Activated T-cell treated with anti-CD3 and anti-CD28 coated beads, Interleukin-2, amount 50 U/mL, for 72 hours (primary cell): ENCODE measurements at places on chromosomes 2 and 18.

DNA sequence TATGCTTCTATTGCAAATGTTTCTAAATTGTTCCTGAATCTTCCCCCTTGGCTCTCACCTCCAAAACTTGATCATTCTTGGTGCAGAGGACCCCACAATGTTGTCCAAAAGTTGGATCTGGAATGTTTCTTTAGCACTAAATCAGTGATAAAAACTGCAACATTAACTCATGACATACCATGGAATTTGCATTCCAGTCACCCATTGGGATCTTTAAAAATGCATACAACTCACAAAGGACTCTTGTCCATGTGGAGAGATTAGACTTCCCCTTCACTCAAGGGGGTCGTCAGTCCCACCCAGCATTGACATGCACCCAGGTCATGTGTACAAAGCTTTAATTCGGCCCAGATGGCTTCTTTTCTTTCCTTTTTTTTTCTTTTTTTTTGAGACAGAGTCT, 169.3 kb downstream of the SETBP1 start:
- H3K4me1 ChIP-seq = no peaks in the 10 kb centered on the region
- no peak for DNase-seq
- H3K36me3 ChIP-seq = no peaks in the 10 kb centered on the region

GRCh38 chr2:61185231-61185728, 23.3 kb downstream of the C2orf74 start:
- peak overlapping the region; percentile 16 for H3K27ac ChIP-seq
- peaks cover 21% of the 10 kb centered on the region for H3K36me3 ChIP-seq
- no peak for DNase-seq
- no peak overlapping the region for H3K4me3 ChIP-seq
- H3K27me3 ChIP-seq = no peaks in the 10 kb centered on the region
- H3K4me1 ChIP-seq = peaks cover 41% of the 10 kb centered on the region

GRCh38 chr2:233085037-233085838, 25.1 kb downstream of the INPP5D start:
- H3K27ac ChIP-seq = peak overlapping the region; percentile 71
- no peaks in the 10 kb centered on the region for H3K27me3 ChIP-seq
- peaks cover 33% of the 10 kb centered on the region for H3K36me3 ChIP-seq

- H3K27ac ChIP-seq = no peak overlapping the region
- H3K4me1 ChIP-seq = no peaks in the 10 kb centered on the region
- no peak overlapping the region for H3K4me3 ChIP-seq
- no peak for DNase-seq
Observed at GRCh38 chr2:236679884-236680860, 110.5 kb downstream of the ACKR3 start.

DNA sequence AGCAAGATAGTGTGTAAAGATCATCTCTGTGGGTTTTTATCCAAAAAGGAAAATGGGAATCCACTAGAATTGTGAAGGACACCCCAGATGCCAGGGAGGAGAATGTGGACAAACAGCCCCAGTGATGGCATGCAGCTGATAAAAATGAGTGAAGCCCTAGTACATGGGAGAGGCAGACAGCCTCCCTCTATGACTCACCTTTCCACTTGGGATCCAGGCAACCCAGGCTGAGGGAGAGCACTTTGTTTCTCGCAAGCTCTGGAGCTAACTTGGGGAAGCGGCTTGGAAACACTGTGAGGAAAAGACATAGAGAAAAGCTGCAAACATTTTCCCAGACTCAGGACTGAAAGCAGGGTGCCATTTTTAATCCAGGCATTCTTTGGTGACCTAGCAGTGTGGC, 5.3 kb upstream of the FLACC1 start:
- peaks cover 34% of the 10 kb centered on the region for H3K4me1 ChIP-seq
- no peaks in the 10 kb centered on the region for H3K27me3 ChIP-seq
- no peak for DNase-seq
- H3K36me3 ChIP-seq = peaks cover 9% of the 10 kb centered on the region
- no peak overlapping the region for H3K4me3 ChIP-seq

- DNase-seq = no peak
- H3K27me3 ChIP-seq = no peaks in the 10 kb centered on the region
- H3K4me1 ChIP-seq = peaks cover 13% of the 10 kb centered on the region
Observed at GRCh38 chr2:135094508-135094907, 42.4 kb downstream of the RAB3GAP1 start.

- peak overlapping the region; percentile 91 for H3K27ac ChIP-seq
- peak; percentile 75 for DNase-seq
- no peaks in the 10 kb centered on the region for H3K27me3 ChIP-seq
- peaks cover 39% of the 10 kb centered on the region for H3K4me1 ChIP-seq
Observed at GRCh38 chr2:200455958-200456421, 53.9 kb downstream of the KCTD18 start.

GRCh38 chr2:134104754-134105153, 149.1 kb upstream of the MGAT5 start:
- no peak overlapping the region for H3K4me3 ChIP-seq
- no peaks in the 10 kb centered on the region for H3K36me3 ChIP-seq

DNA sequence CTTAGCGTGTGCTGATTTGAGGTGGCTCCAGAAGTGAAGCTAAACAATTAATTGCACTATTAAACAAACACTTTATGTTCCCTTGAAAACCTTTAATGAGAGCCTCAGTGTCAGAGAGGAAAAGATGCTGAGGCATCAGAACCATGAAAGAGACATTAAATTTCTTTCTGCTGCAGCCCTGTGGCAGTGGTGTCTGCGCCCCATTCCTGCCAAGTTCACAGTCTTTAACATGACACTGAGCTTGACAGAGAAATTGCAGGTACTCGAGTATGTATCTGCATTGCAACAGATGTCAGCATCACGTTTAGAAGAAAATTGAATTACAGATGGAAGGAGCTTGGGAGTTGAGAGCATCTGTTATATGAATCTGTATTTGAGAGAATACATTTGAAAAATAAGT, 111.3 kb upstream of the CREB1 start:
- H3K27me3 ChIP-seq = no peaks in the 10 kb centered on the region
- H3K4me3 ChIP-seq = no peak overlapping the region
- DNase-seq = no peak
- peaks cover 3% of the 10 kb centered on the region for H3K36me3 ChIP-seq
- H3K4me1 ChIP-seq = peaks cover 3% of the 10 kb centered on the region

DNA sequence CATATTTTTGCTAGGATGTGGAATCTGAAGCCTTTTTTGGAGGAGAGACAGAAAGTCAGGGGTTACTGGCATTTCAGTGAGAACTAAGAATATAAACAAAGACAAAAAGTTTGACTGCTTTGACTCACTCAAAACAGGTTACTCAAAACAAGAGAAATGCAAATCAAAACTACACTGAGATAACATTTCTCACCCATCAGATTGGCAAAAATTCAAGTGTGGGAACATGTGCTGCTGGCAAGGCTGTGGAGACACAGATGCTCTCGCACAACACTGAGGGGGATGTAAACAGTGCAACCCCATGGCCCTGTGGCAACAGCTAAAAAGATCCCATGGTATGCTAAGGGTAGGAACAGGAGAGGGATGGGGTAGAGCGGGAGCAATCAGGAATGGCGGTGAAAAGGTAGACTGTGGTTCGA, 86.6 kb downstream of the DTNB start:
- no peaks in the 10 kb centered on the region for H3K27me3 ChIP-seq
- peak overlapping the region; percentile 43 for H3K27ac ChIP-seq
- no peaks in the 10 kb centered on the region for H3K36me3 ChIP-seq
- peak; percentile 61 for DNase-seq
- H3K4me1 ChIP-seq = peaks cover 47% of the 10 kb centered on the region
- peak overlapping the region; percentile 87 for H3K4me3 ChIP-seq

GRCh38 chr2:24315669-24316068, 44.7 kb downstream of the ITSN2 start:
- H3K36me3 ChIP-seq = no peaks in the 10 kb centered on the region
- DNase-seq = peak; percentile 19
- H3K4me1 ChIP-seq = peaks cover 35% of the 10 kb centered on the region
- H3K27ac ChIP-seq = peak overlapping the region; percentile 21
- peak overlapping the region; percentile 46 for H3K4me3 ChIP-seq

DNA sequence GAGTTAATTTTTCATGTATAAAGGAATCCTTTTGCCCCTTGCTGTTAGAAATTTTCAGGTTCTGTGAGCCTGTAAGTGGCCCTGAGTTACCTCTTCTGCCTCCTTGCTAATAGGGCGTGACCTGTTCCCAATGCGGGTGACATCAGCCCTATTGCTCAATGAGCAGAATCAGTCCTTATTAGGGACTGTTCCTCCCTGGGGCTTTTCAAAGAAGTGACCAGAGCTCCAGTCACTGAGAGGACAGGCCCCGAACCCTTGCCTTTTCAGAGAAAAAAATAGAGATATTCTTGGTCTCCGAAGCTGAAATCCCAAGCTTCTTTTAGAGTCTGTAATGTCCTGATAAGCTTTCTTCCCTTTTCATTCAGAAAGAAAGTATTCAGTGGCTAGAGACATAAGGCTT, 8.2 kb upstream of the APOB start:
- H3K4me3 ChIP-seq = no peak overlapping the region
- no peaks in the 10 kb centered on the region for H3K4me1 ChIP-seq
- H3K27me3 ChIP-seq = peaks cover 7% of the 10 kb centered on the region
- no peak overlapping the region for H3K27ac ChIP-seq

DNA sequence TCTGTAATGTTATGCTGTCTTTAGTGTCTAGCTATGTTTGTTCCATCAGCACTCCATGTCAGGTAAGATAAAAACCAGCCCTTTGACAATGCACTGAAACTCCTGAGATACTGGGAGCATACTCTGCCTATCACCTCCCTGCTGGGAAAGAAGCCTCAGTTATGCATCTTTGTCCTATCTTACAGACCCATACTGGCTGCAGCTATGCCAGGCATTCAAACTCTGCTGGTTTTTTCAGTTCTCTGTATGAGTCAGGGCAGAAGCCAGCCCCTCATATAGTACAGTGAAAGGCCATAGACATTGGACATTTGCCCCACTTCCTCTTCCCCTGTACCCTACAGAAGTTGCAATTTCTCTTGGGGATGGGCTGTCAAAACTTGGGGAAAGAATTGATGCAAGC, 181.1 kb upstream of the RGPD4 start:
- H3K4me3 ChIP-seq = no peak overlapping the region
- H3K4me1 ChIP-seq = no peaks in the 10 kb centered on the region
- DNase-seq = no peak
- H3K27me3 ChIP-seq = no peaks in the 10 kb centered on the region

DNA sequence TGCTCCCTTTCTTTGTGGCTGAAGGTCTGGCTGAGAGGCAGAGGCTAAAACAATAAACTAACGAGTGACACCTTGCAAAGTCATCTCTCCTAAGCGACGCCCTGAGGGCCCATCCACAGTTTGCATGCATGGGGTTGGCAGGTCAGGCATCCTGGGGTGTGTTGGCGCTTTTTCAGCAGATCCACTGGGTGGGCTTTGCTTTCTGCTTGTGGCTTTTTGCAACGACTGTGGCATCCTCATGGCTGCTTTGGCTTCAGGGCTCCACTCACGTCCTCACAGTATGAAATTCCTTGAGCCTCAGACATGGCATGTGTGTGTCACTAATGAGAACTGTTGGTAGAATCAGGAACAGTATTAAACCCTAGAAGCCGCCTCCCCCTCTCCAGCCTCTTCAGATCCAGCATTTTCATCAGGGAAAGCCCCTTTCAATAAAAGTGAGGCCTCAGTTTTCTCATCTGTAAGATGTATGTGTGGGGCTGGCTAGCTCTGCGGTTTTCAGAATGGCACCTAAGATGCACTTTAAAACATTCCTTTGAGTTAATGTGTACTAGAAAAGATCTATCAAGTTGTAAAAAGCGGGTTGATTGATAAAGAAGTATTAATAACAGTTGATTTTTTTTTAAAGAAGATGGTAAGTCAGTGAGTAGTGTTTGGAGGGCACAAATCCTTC, 72.5 kb downstream of the SH3BP4 start:
- no peaks in the 10 kb centered on the region for H3K27me3 ChIP-seq
- H3K4me3 ChIP-seq = no peak overlapping the region
- DNase-seq = no peak
- no peaks in the 10 kb centered on the region for H3K4me1 ChIP-seq

GRCh38 chr2:185793532-185794345, 55.1 kb downstream of the FSIP2 start:
- H3K4me3 ChIP-seq = no peak overlapping the region
- H3K36me3 ChIP-seq = no peaks in the 10 kb centered on the region
- no peak for DNase-seq
- peaks cover 5% of the 10 kb centered on the region for H3K4me1 ChIP-seq
- H3K27me3 ChIP-seq = no peaks in the 10 kb centered on the region
- H3K27ac ChIP-seq = no peak overlapping the region

GRCh38 chr2:227655454-227655853, 11.2 kb upstream of the SCYGR5 start:
- H3K4me3 ChIP-seq = no peak overlapping the region
- no peak for DNase-seq
- H3K27ac ChIP-seq = no peak overlapping the region
- no peaks in the 10 kb centered on the region for H3K36me3 ChIP-seq

GRCh38 chr2:170307555-170308351, 129.8 kb downstream of the MYO3B start:
- peaks cover 13% of the 10 kb centered on the region for H3K4me1 ChIP-seq
- H3K27me3 ChIP-seq = peaks cover 20% of the 10 kb centered on the region
- no peak for DNase-seq
- no peaks in the 10 kb centered on the region for H3K36me3 ChIP-seq

GRCh38 chr2:203756161-203756560, 49.7 kb downstream of the CD28 start:
- no peaks in the 10 kb centered on the region for H3K27me3 ChIP-seq
- no peak for DNase-seq
- no peak overlapping the region for H3K27ac ChIP-seq
- H3K4me1 ChIP-seq = peaks cover 40% of the 10 kb centered on the region
- H3K36me3 ChIP-seq = peaks cover 62% of the 10 kb centered on the region

GRCh38 chr18:24227977-24228666, 89.3 kb downstream of the CABYR start:
- H3K27ac ChIP-seq = no peak overlapping the region
- H3K4me3 ChIP-seq = no peak overlapping the region
- H3K36me3 ChIP-seq = no peaks in the 10 kb centered on the region
- H3K27me3 ChIP-seq = peaks cover 6% of the 10 kb centered on the region
- DNase-seq = no peak

- no peaks in the 10 kb centered on the region for H3K27me3 ChIP-seq
- DNase-seq = no peak
- H3K36me3 ChIP-seq = no peaks in the 10 kb centered on the region
- H3K4me1 ChIP-seq = no peaks in the 10 kb centered on the region
- H3K4me3 ChIP-seq = no peak overlapping the region
- no peak overlapping the region for H3K27ac ChIP-seq
Observed at GRCh38 chr2:56113382-56113975, 70.3 kb upstream of the CCDC85A start.

DNA sequence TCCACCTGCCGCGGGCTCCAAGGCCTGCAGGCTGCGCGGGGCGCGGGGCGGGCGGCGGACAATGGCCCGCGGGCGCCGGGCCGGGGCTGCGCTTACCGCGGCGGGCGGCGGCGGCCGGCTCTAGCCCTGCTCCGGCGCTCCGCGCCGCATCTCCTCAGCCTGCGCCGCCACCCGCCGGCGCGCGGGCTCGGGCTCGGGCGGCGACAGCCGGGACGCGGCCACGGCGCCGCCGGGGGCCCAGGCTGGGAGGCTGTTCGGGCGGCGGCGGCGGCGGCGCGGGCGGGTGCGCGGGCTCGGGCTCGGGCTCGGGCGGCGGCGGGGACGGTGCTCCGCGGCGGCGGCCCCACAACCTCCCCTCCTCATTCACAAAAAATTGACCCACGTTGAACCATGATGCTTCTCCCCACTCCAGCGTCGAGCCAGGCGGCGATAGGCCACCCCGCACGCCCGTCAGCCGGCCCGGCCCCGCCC, at the start of gene HDAC4:
HDAC4 (minus strand) TSS at position 425 of the 471 bp plus-strand sequence. CDS start 48,321 bp downstream, outside the sequence.
- H3K27me3 ChIP-seq = peaks cover 3% of the 10 kb centered on the region
- peaks cover 50% of the 10 kb centered on the region for H3K4me1 ChIP-seq
- H3K4me3 ChIP-seq = peak within 1 kb of the TSS; percentile 92
- H3K27ac ChIP-seq = peak within 1 kb of the TSS; percentile 99

- peak overlapping the region; percentile 82 for H3K27ac ChIP-seq
- peaks cover 100% of the 10 kb centered on the region for H3K4me1 ChIP-seq
- peaks cover 24% of the 10 kb centered on the region for H3K36me3 ChIP-seq
- H3K27me3 ChIP-seq = no peaks in the 10 kb centered on the region
Observed at GRCh38 chr18:13278062-13278630, 59.6 kb downstream of the LDLRAD4 start.

GRCh38 chr2:206056286-206056685, 29.7 kb downstream of the INO80D start:
- no peaks in the 10 kb centered on the region for H3K4me1 ChIP-seq
- no peak for DNase-seq
- H3K27me3 ChIP-seq = no peaks in the 10 kb centered on the region
- H3K27ac ChIP-seq = no peak overlapping the region
